Activated CD4-positive, alpha-beta T cell treated with anti-CD3 and anti-CD28 coated beads, Interleukin-2, amount 10 ng/mL, durations not matched to agents 24 days and 14 days (primary cell): ENCODE measurements at places on chromosomes 12 and 14.

DNA sequence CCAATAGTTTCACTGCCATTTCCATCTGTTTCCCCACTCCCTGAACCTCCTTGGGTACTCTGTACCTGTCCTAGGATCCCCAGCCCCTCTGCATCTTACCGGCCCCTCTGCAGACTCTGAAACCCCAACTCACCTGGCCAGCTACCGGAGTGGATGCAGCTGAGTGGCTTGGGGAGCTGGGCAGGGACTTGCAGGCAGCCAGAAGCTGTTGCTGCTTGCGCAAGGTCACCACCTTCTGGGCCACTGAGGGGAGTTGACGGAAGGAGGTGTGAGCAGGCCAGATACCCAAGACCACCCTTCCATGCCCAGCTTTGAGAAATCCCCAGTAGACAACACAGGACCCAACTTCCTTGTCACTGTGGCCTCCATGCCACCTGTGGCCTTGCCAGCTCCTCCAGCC is 6.3 kb downstream of the AGAP2 start:
- DNase-seq = no peak

DNA sequence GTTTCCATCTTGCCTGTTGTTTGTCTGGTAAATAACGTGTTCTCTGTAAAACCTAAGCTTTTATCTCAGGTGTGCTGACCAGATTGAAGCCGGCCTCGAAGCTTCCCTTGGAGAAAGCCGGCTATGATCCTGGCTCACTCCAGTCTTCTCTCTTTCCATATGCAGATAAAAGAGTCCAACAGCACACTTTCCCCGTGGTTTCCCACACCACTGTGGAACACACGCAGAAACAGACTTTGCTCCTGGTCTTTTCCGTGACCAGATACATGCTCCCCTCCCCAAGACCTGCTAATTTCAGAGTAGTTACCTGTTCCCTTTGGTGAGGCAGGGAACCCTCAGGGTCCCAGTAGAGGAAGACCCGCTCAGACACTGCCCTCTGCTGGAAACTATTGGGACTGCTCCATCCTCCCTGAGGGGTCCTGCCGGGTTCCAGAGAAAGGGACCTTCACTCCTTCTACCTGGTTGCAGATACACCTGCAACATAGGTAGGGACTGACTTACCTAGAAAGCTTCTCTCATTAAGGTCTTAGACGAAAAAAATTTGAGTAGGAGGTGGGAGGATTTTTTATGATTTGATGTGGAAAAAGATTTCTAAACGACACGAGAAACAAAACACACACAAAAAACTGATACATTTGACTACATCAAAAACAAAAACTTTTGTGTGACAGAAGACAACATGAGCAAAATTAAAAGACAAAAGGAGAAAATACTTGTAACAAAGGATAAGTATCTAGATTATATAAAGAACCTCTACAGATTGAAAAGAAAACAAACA is 415.4 kb upstream of the CCDC196 start:
- peak; percentile 92 for DNase-seq

DNA sequence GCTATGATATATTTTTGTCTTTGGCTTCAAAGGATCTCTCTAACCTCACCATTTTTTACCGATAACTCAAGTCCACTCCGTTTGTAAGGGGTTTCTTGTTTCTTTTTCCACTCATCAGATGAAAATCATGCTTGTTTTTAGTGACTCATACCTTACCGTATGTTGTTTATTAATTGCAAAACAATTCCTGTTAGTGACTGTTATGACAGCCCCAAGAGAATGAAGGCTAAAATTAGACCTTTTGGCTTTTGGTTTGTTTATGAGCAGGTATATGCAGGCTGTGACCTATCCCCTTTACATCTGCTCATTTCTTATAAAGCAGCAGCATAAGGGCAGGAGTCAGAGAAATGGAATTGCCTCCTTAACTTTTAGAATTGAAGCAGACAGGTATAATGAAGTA is 319.8 kb downstream of the CEP128 start:
- no peak for DNase-seq

DNA sequence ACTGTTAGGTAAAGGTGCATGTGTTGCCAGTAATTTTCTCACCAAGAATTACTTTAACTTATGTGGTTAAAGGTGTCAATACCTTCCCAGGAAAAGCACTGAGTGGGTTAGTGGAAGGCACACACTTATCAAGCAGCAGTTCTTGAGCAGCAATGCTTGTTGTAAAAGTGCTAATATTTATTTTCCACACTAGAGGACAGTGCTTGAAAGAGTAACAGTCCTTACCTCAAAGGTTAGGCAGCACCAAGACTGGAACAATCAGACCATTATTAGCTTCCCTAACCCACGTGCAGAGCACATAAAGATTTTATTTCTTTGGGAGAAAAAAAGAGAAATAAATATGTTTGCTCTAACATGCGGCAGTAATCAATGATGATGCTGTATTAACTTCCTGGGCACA is 48.8 kb upstream of the KRR1 start:
- DNase-seq = no peak

- DNase-seq = peak; percentile 95
These were observed 23.1 kb downstream of the BICDL1 start for GRCh38 chr12:120012067-120012621.

- DNase-seq = no peak
These were observed 54.1 kb downstream of the ADIPOR2 start for GRCh38 chr12:1744932-1745331.

DNA sequence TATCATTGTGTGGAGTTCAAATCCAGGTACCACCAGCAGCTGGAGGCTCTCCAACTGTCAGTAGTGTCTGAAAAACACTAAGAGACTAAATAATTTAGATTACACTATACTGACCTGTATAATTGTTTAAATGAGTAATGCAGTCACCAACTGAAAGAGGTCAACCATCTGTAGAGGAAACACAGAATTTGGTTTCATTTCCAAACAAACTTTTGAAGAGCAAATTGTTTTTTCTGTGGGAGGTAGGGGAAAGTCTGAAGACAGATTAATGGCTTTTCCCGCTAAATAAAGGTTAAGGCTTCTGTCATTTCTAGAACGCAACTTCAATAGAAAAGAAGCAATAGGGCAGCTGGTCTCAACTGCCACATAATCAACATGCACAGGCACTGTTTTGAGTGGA is 462.6 kb downstream of the PRKD1 start:
- no peak for DNase-seq

GRCh38 chr14:99524804-99525698 is 43.8 kb downstream of the CCNK start:
- peak; percentile 76 for DNase-seq

DNA sequence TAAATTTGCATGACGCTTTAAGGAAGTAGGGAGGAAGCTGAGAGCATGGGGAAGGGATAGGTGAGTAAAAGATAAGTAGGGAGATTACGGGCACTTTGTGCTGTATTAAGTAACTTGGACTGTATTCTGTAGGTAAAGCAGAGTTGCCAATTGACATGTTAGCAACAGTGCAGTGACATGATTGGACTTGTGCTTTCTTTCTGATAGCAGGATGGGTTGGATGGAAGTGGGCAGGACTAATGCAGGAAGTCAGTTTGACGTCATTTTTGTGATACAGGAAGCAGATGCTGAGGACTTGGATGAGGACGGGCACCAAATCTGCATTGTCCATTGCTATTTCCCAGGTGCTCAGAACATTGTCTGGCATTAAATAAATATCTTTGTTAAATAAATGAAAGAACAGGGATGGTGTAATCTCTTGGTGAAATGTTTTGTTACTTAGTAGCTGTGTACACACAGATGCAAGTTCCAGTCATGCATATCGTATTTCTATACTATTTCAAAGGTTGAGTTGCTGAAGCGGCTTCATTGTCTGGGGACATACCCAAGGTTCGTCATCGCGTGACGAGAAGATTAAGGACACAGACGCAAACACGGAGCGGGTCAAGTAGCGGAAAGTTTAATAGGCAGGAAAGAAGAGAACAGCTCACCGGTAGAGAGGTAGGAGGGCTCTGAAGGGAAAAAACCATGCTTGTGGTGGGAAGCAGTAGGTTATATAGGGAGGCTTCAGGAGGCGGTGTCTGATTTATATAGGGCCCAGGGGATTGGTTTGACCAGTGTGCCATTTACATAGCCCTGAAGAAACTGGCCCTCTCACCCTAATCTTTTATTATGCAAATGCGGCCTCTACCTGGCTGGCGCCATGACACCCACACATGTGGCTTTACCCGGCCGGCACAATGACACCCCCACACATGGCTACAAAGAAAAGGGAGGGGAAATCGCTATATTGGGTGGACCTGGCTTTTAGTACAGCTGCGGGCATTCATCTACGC is 30.7 kb downstream of the GUCY2C start:
- DNase-seq = no peak

GRCh38 chr12:123388951-123389559 is 5.1 kb downstream of the KMT5A start:
- DNase-seq = no peak

- no peak for DNase-seq
These were observed 340.5 kb downstream of the FUT8 start for GRCh38 chr14:65753061-65753460.

- no peak for DNase-seq
These were observed 97.4 kb downstream of the PLXNC1 start for GRCh38 chr12:94245631-94246383.
